ENCODE measurements at places on chromosomes 4 and X.

DNA sequence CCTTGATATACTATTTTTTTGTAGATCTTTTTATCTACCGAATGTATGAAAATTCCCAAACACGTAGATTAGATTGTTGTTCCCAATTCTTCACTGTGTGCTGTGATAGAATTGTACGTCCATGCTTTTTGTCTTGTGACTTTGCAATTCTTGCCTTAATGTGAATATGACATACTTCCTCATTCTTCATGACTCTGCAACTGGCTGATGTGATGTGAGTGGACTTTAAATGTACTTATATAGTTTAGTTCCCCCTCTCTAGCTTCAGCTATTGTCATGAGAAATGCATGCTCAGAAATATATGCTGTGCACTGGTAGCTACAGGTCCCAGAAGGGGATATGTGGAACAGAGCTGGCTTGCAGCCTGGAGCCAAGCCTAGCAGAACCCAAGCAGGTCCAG is 89.4 kb downstream of the FTHL17 start:
- DNase-seq = no peak

DNA sequence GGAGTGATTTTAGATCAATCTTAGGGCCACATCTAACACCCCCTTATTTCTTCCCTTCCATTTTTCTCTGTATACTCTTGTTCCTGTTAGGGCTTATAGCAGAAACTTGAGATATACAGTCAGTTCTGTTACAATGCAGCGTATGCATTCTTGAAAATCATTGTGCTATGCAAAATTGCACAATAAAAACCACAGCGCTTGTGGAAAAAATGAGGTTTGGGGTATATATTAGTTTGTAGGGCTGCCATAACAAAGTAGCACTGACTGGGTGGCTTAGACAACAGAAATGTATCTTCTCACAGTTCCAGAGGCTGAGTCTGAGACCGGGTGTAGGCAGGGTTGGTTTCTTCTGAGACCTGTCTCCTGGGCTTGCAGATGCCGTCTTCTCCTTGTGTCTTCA is 59.0 kb downstream of the WWC2 start:
- no peak for DNase-seq

DNA sequence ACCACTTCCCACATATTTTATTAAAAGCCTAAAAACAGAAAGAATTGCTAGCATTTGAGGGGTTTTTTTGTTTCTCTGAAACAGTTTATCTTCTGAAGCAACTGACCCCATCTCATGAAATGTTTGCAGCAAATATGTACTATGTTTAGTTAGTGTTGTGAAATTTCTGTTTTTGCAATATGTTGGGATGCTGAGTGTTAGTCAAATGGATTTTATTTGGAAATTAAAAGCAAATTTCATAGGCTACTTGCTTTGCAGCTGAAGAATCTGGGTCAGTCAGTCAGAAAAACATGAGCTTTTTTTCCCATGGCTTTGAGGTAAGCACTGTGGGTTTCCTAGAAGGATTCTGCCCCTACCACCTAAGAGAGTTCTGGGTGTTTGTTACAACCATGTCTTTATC is 184.9 kb upstream of the DKK2 start:
- DNase-seq = no peak

GRCh38 chr4:152803541-152803940 is 23.8 kb downstream of the ARFIP1 start:
- DNase-seq = no peak

DNA sequence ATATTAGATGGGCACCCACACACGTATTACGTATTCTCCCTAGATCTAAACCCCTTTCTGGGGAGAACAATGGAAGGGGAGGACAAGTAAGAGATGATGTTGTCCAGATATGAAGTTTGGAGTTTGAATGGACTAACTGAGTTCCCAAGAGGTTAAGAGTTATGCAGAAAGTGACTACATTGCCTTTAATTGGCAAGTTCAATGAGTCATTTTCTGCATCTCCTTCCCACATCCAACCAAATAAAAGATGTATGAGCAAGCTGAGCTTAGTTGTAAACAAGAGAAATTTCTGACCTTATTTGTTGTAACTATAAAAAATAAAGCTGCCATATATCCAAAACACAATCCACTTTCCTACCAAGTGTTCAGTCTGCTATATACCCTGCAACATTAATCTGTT is 50.5 kb downstream of the TIGD2 start:
- peak; percentile 26 for DNase-seq

- DNase-seq = peak; percentile 40
These were observed 1958.6 kb downstream of the C4orf33 start for GRCh38 chr4:131054489-131055019.

GRCh38 chr4:145731028-145731427 is 51.1 kb downstream of the C4orf51 start:
- DNase-seq = no peak

- peak; percentile 32 for DNase-seq
These were observed 113.5 kb downstream of the DHX15 start for GRCh38 chr4:24470666-24471485.

DNA sequence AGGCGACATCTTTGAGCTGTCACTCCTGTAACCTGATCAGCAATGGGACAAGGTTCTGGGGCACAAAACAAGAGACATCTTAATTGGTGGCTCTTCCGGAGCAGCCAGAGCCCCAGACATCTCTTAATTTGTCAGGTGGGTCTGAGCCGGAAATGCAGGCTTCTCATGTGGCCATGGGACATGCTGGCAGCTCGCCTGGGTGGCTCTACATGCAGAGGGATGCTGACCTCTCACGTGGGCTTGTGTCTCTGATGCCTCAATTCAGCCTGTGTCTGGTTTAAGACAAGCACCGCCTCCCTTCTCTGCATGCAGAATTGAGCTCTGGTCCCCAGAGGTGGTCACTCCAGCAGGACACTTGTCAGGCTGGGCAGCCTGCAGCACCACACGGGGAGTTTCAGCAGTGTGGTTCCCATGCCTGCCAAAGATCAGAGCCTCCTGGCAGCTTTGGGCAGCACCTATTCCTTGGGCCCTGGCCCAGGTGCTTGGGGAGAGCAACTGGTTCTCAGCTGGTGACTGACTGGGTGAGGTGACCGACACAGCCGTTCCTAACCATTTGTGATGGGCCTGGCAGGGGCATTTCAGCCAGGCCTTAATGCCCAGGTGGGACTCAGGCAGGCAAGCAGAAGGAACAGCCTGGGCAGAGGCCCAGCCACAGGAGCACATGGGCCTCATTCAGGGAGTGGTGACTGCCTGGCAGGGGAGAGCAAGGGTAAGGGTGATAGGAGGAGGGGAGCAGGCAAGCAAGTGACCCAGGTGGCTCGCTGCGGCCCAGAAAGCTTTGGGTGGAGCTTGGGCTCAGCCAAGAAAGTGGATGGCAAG is 53.4 kb downstream of the HMX1 start:
- DNase-seq = no peak

- DNase-seq = no peak
These were observed 129.0 kb upstream of the RASGEF1B start for GRCh38 chr4:81600520-81601357.

DNA sequence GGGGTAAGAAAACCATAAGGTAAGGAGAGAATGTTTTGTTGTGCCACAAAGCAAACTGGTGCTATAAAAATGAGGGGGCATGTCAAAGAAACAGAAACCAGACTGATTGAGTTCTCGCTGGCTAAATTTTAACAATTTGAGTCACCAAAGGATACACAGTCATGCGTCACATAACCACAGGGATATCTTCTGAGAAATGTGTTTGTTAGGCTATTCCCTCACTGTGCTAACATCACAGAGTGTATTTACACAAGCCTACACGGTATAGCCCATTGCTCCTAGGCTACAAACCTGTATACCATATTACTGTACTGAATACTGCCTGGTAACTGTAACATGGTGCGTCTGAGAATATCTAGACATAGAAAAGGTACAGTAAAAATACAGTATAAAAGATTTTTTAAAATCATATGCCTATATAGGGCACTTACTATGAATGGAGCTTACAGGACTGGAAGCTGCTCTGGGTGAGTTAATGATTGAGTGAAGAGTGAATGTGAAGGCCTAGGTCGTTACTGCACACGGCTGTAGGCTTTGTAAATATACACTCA is 50.1 kb downstream of the FBXW7 start:
- peak; percentile 81 for DNase-seq

- no peak for DNase-seq
These were observed 152.7 kb downstream of the ANTXR2 start for GRCh38 chr4:79920163-79920853.

GRCh38 chr4:83574247-83574646 is 38.3 kb downstream of the GPAT3 start:
- no peak for DNase-seq

GRCh38 chrX:31268359-31268758 is 196.5 kb upstream of the FTHL17 start:
- DNase-seq = no peak

- no peak for DNase-seq
These were observed 1.3 kb downstream of the QDPR start for GRCh38 chr4:17510582-17510981.

DNA sequence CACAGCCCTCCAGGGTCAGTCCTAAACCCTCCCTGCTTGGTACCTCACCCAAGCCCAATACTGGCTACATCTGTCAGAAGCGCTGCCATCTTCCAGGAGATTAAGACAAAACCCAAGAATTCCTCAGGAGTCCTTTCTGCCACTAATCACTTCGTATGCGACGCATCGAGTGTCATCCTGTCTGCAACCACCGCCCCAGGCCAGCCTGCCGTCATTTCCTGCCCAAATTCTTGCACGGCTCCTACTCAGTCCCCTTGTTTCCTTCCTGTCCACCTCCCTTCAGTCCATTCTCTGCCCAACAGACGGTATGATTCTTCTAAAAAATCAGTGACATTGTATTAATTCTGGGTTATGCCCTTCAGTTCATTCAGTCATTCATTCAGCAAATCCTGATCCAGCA is 113.6 kb downstream of the NFKB1 start:
- no peak for DNase-seq
